COLO829 (cell line): ENCODE measurements at places on chromosomes 11 and 22.

- no peak for DNase-seq
Measured at GRCh38 chr11:134528453-134528852, 116.4 kb upstream of the B3GAT1 start.

DNA sequence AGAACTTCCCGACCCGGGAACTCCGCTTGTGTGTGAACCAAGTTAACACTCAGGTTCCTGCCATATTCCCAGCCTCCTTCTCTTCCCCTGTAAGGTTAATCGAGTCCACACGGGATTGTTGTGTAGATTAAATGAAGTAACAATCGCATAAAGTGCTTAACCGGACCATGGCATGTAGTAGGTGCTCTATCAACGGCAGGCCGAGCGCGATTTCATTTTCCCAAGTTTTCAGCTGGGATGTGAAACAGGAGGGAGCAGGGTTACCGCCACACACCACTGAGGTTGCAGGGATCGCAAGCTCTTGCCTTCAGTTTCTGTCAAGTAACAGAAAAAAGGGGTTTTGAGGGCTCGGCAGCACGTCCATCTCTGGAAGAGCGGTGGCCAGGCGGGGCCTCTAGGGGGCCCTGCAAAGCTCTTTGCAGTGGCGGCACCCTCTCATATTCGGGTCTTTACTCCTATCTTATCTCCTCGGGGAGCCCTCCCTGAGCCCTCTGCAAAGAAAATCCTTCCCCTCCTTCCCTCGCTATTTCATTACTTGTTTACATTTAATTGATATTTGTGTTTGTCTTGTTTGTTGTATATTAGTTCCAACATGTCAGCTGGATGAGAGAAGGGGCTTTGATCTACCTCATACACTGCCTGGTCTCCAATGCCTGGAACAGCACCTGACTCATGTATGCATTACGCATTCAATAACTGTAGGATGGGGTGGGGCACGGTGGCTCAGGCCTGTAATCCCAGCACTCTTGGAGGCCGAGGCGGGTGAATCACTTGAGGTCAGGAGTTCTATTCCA lies 816 bp upstream of the PLEKHA7 start:
- no peak for DNase-seq

- no peak for DNase-seq
Measured at GRCh38 chr11:13896981-13897353, 65.6 kb upstream of the SPON1 start.

DNA sequence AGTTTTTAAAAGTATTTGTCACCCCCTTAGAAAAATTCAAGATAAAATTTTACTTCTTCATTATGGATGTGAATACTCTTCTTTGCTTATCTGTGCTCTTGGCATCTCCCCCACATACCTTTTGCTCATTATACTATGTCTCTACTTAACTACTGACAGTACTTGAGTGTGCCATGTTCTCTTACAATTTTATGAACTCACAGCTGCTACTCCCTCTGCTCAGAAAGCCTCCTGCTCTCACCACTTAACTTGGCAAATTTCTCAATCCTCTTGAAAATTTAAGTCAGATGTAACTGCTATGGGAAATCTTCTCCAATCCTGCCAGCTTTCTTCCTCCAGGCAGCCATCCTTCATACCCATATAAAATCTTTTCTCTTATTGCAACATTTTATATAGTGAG lies 163.4 kb downstream of the CNTN5 start:
- no peak for DNase-seq

- DNase-seq: no peak
Measured at GRCh38 chr22:35534091-35534490, 6.5 kb upstream of the RASD2 start.

DNA sequence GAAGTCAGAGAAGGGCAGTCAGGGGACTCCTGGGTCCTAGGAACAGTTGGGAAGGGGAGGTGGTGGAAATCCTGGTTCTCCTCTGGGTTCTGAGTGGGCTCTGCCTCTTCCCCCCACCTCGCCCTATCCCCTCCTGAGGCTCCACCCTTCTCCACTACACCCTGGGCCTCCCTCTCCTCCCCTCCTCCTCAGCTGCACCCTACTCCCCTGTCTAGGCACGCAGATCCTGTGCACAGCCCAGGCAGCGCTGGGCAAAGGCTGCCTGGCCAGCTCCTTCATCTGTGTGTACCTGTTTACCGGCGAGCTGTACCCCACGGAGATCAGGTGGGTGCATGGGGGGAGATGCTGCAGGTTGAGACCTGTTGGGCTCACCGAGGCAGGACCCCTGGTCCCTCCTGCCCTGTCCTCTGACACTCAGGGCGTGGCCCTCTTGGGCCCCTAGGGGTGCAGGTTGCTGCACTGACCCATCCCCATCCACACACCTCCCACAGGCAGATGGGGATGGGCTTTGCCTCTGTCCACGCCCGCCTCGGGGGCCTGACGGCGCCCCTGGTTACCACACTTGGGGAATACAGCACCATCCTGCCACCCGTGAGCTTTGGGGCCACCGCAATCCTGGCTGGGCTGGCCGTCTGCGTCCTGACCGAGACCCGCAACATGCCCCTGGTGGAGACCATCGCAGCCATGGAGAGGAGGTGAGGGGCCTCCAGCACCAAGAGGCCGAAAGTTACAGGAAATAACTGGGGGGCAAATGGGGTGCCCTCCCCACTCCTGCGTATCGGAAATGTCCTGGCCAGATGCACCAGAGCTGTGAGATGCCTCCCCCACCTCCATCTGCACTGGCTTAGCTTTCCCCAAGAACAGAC lies 25.3 kb upstream of the POLA2 start:
- no peak for DNase-seq

- DNase-seq: no peak
Measured at GRCh38 chr11:69660001-69660500, 15.1 kb downstream of the LTO1 start.

GRCh38 chr11:104668797-104669463 lies 229.3 kb downstream of the CASP12 start:
- peak; percentile 69 for DNase-seq

DNA sequence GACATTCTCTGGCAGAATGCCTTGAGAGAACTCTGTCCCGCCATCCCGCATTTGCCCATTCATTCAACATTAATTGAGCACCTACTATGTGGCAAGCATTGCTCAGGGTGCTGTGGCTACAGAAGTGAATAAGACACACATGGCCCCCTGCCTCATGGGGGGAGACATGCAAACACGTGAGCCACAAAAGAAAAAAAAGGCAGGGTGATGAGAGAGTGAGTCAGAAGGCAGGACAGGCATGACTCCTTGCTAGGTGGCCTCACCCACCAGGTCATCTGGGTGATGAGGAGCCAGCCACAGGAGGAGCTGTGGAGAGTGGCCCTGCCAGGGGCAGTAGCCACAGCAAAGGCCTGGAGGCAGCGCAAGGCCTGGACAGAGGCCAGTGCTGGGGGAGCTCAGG lies 4.9 kb downstream of the CHRM4 start:
- no peak for DNase-seq

GRCh38 chr11:46666516-46666915 lies 33.9 kb downstream of the ARHGAP1 start:
- no peak for DNase-seq

GRCh38 chr11:110317516-110317932 lies 21.1 kb upstream of the RDX start:
- peak; percentile 83 for DNase-seq

- DNase-seq: no peak
Measured at GRCh38 chr11:122976061-122976733, 5.4 kb downstream of the BSX start.

- no peak for DNase-seq
Measured at GRCh38 chr22:44718418-44718817, 16.4 kb downstream of the PRR5 start.

DNA sequence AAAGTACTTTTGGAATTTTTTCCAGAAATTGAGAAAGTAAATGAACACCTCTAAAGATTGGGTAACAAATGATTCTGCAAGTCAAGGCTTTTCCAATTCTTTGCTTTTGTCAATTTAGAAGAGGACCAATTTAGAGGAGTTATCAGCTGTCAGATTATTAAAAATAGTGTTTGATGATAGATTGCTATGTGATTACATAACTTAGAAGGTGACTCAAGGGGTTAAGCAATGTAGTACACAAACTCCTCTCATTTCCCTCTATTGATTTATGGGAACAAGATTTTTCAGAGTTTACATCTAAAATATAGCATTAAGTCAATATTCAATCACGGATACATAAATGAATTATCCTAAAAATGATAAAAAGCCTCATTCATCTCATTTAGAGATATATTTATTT lies 70.3 kb downstream of the INSC start:
- DNase-seq: no peak

- no peak for DNase-seq
Measured at GRCh38 chr22:29275167-29275566, 7.1 kb downstream of the EWSR1 start.

DNA sequence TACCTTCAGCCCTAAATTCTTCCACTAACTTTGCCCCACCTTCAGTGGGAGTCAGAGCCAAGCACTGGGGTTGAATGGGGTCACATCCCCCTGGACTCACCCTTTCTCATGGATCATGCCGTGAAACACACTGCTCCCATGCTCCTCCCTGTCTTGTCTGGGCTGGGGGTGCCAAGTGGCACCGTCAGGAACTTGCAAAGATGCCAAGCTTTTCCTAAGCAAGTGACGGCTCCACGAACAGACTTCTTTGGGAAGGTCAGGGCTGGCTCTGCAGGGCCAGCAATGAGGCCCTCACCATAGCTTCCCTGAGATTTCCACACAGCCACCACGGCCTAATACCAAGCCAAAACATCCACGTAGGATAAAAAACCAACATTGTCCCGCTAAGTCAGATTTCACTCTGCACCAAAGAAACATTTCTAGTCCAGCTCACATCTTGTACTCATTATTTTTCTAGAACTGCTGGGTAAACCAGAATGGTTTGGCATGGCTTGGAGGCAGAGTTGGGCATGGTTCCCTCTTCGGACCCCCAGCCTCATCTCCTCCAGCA lies 76.5 kb downstream of the NAT10 start:
- DNase-seq: no peak

- no peak for DNase-seq
Measured at GRCh38 chr11:75475767-75476650, 43.0 kb upstream of the KLHL35 start.

GRCh38 chr11:131814108-131814507 lies 443.7 kb downstream of the NTM start:
- DNase-seq: no peak

- peak; percentile 67 for DNase-seq
Measured at GRCh38 chr11:95764267-95764898, 25.2 kb downstream of the FAM76B start.

GRCh38 chr22:20439928-20440575 lies 2.4 kb upstream of the SCARF2 start:
- no peak for DNase-seq

GRCh38 chr11:37597776-37598175 lies 999.7 kb upstream of the RAG2 start:
- DNase-seq: no peak

- no peak for DNase-seq
Measured at GRCh38 chr11:72250661-72251464, 6.9 kb upstream of the PHOX2A start.

GRCh38 chr11:105867742-105868141 lies 154.3 kb downstream of the MSANTD4 start:
- DNase-seq: no peak

- DNase-seq: peak; percentile 68
Measured at GRCh38 chr11:119618208-119618909, 110.6 kb downstream of the NECTIN1 start.

- DNase-seq: peak; percentile 51
Measured at GRCh38 chr11:30392221-30392784, 69.4 kb downstream of the ARL14EP start.

DNA sequence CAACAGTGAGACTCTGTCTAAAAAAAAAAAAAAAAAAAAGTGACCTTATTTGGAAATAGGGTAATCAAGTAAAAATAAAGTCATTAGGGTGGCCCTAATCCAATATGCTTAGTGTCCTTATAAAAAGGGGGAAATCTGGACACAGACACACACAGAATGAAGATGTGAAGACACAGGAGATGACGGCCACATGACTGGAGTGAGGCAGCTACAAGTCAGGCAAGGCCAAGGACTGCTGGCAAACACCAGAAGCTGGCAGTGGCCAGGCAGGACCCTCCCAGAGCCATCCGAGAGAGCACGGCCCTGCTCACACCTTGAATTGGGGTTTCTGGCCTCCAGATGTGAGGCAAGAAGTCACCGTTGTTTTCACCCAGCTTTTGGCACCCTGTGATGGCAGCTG lies 28.6 kb downstream of the LRFN4 start:
- no peak for DNase-seq

- DNase-seq: no peak
Measured at GRCh38 chr11:28003615-28004014, 104.3 kb downstream of the KIF18A start.

GRCh38 chr11:125078516-125079140 lies 15.5 kb downstream of the SLC37A2 start:
- DNase-seq: no peak

DNA sequence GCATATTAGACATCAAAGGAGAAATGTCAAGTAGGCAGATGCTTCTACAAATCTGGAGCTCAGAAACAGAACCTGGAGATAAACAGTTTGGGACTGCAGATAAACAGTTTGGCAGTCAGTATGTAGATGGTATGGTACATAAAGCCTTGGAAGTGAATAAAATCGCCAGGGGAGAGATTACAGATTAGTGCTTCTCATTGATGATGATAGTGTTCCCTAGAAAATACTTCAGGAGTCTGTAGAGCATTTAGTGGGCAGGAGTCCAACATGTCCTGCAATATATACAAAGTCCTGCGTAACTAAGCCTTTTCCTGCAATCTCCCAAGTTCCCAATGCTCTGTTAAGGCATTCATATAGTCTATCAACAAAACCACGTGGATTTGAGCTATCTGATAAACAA lies 35.2 kb downstream of the NARS2 start:
- no peak for DNase-seq

- peak; percentile 87 for DNase-seq
Measured at GRCh38 chr22:32796865-32797573, 4.5 kb upstream of the TIMP3 start.

- no peak for DNase-seq
Measured at GRCh38 chr11:23780231-23780630, 716.6 kb upstream of the LUZP2 start.

DNA sequence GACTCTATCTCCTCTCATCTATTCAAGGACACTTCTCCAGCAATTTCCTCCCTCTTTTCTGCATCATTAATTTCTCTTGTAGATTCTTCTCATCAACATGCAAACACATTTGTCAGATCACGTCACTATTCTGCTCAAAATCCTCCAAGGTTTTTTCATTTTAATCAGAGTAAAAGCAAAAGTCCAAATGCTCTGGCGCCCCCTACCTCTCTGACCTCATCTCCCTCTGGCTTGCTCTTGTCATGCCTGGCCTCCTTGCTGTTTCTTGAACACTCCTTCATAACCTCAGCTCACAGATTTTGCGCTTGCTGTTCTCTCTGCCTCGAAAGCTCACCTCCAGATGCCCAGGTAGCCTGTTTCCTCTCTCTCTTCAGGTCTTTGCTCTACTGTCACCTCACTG lies 22.4 kb downstream of the RTCB start:
- no peak for DNase-seq
